ENCODE measurements at places on chromosomes 6 and 20.

DNA sequence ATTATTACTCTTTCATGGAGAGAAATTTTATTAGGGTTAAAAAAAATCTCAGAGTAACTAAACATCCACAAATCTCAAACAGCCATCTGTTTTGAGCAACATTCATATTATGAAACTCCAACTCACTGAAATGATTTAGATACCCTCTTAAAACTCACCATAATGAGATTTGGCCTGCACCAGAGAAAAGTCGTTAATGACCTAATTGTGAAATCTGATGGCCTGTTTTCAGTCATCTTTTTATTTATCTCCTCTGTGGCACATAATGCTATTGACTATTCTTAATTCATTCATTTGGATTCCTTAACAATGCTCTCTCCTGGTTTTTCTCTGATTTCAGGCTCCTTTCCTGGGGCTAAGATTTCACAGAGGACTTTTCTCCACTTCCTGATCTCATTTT lies 192.7 kb downstream of the RNF144B start:
- no peak for DNase-seq

- no peak for DNase-seq
These were observed 80.6 kb downstream of the GJA10 start for GRCh38 chr6:89974834-89975233.

DNA sequence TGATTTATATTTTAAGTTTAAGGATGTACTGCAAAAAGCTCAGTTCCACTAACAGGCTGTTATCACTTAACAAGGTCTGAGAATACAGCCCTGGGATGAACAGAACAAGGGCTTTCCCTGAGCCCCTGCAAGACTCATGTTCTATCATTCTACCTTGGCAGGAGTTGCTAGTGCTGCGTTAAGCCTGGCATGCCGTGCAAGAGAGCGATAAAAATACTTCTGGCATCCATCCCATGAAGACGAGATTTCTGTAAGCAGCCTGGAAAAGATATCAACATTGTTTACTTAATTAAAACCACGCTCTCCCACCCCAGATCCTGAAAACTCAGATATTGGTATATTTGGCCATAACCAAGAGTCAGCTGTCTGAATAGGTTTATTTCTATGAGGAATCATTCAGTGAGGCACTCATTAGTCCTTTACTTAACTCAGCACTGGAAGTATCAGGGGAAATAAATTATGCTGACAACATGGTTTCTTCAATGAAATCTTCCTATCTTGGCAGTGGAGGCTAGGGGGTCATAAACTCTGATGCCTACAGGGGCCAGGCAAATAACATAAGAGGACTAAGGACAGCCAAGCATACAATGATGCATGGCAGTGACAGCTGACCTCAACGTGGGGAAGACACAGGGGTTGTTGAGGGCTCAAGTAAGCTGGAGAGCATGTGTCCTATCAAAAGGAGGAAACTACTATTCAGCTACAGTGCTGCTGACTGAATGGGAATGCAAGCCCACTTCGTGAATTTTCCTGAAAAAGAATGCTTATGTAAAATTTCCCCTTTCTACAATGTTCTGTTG lies 37.6 kb upstream of the LYRM2 start:
- DNase-seq = no peak

GRCh38 chr6:47651505-47651944 lies 46.9 kb upstream of the ADGRF4 start:
- no peak for DNase-seq

DNA sequence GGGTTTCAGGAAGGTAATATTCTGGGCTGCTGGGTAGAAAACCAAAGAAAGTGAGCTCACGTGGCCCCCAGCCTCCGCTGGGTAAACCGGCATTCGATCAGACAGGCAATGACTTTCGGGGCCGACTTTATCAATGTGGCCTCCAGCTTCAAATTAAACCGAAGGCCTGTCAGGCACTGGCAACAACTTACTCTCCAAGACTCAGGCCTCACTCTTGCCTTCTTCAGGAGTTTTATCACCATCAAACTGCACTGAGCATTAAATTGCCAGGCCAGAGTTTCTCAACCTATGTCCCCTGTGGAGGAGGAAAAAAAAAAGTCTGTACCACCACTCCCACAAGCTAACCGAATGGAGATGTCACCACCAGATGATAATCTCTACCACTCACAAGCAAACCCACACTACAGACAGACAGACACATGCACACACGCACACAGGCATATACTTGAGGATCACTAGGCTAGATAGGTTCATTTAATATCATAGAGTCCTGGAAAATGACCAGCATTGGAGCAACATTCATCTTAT lies 1.1 kb upstream of the MBOAT1 start:
- DNase-seq = no peak

GRCh38 chr6:34746104-34746846 lies 11.0 kb upstream of the SNRPC start:
- DNase-seq = no peak
